Common myeloid progenitor, CD34-positive (primary cell): ENCODE measurements at places on chromosomes 13 and 19.
A peak's percentile ranks its signal among the peaks of the same experiment; 100 is the strongest.

DNA sequence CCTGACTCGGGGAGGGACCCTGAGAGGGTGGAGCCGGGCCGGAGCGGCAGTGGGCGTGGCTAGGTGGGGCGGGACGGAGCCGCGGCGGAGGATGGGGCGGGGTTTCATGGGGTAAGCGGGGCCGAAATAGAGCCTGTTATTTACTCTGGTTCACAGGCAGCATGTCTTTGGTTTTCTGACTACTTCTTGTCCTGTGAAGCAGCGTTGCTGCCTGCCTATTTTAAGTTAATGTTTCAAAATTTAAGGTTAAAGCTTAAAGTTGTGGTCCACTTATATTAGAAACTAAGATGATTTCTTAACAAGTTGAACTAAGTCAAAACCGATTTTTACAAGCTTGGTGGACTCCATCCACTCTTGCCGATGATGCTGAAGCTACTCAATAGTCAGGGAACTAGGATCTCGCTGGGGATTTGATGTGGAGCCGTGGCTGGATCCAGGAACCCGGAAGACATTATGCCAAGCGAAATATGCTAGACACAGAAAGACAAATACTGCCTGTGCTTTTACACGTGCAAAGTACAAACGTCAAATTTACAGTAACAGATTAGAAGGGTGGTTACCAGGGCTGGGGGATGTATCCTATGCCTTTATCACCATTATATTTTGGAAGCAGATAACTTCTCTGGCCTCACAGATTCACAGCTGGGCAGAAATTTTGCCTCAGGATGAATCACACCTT lies 433 bp upstream of the ZNF616 start:
- DNase-seq: no peak

- DNase-seq: no peak
These were observed 211.2 kb downstream of the UQCRFS1 start for GRCh38 chr19:29001597-29002245.

DNA sequence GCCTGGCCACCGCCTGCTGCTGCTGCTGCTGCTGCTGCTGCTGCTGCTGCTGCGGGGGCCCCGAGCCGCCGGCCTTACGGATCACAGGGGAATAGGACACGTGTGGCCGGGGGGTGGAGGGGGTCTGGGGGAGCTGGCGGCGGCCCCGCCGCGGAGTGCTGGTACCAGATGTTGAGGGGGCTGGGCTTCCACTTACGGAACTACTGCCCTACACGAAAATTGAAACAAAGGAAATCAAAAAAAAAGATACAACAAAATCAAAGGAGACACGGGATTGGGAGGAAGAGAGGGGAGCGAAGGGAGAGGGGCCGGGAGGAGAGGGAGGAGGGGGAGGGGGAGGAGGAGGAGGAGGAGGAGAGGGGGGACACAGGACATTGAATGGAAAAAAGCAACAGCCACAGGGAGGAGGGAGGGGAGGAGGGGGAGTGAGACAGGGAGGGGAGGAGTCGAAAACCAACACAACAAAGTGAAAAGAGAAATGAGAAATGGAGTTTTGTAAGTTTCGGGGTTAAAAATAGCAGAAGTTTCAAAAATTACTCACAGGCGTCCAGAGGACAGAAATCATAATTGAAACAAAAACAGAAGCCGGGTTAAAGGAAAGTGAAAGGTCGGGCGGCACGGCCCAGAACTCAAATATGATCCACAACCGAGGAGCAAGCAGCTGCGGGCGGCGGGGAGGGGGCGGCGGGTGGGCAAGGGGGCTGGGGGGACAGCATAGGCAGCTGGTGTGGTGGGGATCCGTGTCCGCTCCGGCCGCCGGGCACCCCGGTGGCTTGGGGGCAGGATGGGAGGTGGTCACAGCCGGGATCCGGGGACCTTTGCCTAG lies 57.8 kb downstream of the IER2 start:
- DNase-seq: peak; percentile 92

- DNase-seq: peak; percentile 55
These were observed 25.1 kb upstream of the KCTD15 start for GRCh38 chr19:33771384-33772101.

GRCh38 chr19:53864308-53864836 lies 3.3 kb upstream of the MYADM start:
- DNase-seq: no peak

DNA sequence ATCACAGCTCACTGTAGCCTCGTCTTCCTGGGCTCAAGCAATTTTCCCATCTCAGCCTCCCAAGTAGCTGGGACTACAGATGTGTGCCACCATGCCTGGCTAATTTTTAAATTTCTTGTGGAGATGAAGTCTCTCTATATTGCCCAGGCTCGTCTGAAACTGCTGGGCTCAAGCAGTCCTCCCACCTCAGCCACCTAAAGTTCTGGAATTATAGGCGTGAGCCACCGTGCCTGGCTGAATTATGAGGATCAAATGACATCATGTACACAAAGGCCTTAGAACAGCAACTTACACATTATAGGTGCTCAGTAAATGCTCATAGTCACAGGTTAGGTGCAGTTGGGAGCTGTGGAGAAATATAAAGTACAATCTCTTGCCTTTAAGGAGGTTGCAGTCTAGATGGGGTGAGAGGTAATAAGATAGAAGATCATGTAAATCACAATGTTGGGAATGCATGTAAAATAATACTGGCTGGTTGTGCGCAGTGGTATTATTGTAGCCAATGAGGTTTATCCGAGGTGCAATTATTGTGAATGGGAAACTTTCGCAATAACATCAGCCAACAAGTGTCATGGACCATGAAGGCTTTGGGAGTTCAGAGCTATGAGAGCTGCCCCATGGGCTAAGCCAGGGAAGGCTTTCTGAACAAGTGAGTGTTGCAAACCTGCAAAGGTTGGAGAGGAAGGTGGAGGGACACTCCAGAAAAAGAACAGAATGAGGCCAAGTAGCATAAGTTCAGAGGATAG lies 29.8 kb upstream of the CXCL17 start:
- no peak for DNase-seq

GRCh38 chr19:57110592-57111328 lies 9.0 kb upstream of the USP29 start:
- peak; percentile 32 for DNase-seq

GRCh38 chr19:8224394-8225145 lies 15.4 kb downstream of the CERS4 start:
- no peak for DNase-seq

DNA sequence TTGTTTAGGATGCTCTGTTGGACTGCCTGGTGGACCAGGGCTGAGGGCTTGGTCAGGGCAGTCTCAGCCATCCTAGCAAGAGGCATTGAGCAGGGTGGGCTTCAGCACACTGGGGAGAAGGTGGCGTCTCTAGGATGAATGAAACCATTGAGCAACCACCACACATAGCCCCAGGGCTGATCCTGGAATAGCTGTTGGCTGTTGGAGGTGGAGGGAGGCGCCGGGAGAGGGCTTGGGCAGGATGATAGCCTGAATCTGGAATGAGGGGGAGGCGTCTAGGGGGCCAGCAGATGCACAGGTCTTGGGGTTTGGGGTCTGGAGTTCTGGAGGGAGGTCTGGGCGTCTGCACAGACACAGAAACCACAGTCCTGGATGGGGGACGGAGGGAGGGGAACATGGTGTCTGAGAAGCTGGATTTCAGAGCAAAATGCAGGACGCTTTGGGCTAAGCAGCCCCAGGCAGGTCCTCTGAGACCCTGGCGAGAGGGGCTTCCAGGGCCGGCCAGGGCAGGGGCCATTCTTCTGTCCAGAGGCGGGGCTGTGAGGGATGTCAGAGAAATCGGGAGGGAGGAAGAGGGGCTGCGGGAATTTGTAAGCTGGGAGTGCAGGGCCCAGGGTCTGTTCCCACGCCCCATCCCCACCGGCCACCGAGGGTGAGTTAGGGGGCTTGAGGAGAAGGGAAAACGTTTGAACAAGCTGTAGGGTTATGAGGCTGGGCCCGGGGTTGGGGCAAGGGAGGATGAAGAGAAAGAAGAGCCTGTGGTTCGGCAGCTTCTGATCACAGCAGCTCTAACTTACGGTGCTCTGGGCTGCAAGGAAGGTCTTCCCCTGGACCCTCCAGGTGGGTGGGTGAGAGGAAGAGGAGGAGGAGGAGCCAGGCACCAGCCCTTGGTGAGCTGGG lies 5.2 kb downstream of the TRAPPC5 start:
- no peak for DNase-seq

DNA sequence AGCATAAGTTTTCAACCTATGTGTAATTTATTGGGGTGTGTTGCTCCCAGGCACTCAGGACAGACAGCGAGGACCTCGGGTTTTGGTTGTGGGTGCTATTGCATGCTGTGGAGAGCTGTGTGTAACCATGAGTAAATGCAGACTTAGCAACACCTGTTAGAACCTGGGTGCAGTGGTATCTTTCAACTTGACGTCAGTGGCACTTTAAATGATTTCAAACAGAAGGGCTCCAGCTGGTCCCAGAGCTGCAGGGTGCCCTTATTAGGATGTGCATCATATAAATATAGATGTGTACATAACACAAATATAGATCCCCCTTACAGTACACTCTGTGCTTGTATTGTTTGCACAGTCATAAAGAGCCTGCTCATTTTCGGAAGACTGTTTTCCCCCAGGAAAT lies 228.3 kb upstream of the IRS2 start:
- no peak for DNase-seq

- DNase-seq: no peak
These were observed 71.3 kb downstream of the ARHGEF7 start for GRCh38 chr13:111186305-111186935.

DNA sequence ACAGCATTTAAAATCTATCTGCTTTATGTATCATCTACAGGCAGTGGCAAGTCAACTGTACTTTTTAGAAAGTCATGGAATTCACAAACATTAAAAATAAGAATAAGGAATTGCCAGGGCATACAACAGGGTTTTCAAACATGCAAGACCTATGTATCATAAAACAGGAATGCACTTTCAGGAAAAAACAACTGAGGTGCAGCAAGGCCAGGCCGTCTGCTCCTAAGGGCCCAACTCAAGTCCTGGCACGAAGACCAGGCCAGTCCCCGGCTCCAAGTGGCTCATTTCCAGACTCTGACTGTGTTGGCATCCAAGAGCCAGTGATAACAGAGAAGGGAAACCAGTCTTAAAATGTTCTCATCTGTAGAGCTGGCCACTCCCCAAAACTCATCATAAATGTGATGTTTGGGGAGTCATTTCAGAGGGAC lies 7.1 kb downstream of the RFX2 start:
- DNase-seq: no peak

DNA sequence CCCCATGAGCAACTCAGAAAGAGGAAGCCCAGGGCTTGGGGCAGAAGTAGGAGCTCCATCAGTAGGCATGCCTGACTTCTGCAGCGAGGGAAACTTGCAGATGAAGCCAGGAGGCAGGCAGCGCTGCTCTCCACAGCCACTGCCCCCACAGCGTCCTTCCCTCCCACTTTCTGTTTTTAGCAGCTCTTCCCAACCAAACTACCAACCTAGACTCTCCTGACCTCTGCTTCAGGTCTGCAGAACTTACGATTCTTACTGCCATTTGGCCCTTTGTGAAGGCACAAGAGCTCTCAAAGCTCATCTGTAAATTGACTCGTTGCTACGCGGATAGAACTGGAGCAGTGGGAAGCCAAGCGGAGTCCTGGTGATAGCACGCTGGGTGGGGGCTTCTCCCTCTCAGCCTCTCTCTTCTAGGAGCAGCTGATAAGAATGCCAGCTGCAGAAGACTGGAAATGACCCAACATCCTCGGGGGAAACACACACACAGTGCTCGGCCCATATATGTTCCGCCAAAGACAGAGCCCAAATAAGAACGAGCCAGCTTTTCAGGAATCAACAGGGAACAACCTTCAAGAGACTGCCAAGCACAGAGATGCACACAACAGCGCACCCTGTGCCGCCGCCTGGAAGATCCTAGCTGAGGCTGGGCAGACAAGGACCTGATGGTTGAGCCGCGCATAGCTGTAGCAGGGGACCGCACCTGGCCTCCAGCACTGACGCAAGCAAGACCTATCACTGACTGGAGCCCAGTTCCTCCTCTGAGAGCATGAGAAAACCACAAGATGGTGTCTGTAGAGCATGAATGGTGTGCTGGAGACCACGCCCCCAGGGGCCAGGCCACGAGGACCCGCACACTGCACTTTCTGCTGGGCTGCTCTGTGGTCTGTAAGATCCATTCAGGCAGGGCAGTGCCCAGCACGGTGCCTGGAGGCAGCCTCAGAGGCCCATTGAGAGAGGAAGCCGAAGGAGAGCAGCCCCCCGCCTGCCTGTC lies 15.9 kb upstream of the SLC35E1 start:
- DNase-seq: peak; percentile 88

GRCh38 chr19:33755099-33756035 lies 41.3 kb upstream of the KCTD15 start:
- DNase-seq: no peak

GRCh38 chr19:4567584-4568071 lies 8.1 kb upstream of the SEMA6B start:
- peak; percentile 47 for DNase-seq

DNA sequence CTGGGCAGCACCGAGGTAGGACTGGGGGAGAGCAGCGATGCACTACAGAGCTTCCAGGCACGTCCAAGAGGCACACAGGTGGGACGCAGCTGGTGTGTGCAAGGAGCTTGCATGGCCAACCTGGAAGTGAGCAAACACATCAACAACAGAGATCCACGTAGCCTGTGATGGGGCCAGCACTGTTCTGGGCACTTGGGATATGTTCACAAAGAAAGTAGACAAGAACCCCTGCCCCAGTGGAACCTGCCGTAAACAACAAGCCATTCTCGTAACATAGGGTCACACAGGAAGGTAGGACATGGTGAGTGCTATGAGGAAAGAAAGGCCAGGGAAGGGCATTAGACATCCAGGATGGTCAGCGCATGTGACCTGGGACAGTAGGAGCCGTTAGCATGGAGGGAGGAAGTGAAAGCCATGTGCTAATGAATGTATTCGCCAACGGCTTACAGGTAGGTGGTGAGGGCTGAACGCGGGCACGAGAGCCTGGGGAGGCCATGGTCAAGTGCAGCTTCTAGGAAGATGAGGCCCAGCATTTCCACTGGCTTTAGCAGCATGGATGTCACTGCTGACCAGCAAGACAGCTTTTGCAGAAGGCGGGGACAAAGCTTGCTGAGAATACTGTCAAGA lies 105.5 kb downstream of the TEX26 start:
- no peak for DNase-seq
